ENCODE measurements at places on chromosomes 4 and X. TPM values are rescaled to one million over a fixed set of nuclear protein-coding genes. Genes with fewer than 3 reads are reported as not detected.

REPS2 gene
- 1.3 TPM for total RNA-seq

BMP2K gene
- total RNA-seq: 11.3 TPM

GAB3 gene
- total RNA-seq: 0.67 TPM

GABRG1 gene
- not detected for total RNA-seq

TMPRSS11F gene
- not detected for total RNA-seq

JADE3 gene
- total RNA-seq: 13.3 TPM

LONRF3 gene
- total RNA-seq: 3.3 TPM

PASD1 gene
- not detected for total RNA-seq

TBC1D14 gene
- 31.5 TPM for total RNA-seq

GYPE gene
- not detected for total RNA-seq

RXFP1 gene
- total RNA-seq: not detected

PRDM8 gene
- total RNA-seq: 0.12 TPM

MXRA5 gene
- not detected for total RNA-seq

SMIM20 gene
- 23.5 TPM for total RNA-seq

ZFP42 gene
- total RNA-seq: not detected

NCAPG gene
- total RNA-seq: 22.1 TPM

GATA1 gene
- not detected for total RNA-seq

RGN gene
- not detected for total RNA-seq

RASL11B gene
- total RNA-seq: 0.16 TPM

ADH1C gene
- total RNA-seq: not detected

MTNR1A gene
- total RNA-seq: 1.2 TPM

GRID2 gene
- not detected for total RNA-seq

ZNF157 gene
- not detected for total RNA-seq

PABPC1L2B gene
- not detected for total RNA-seq

CYBB gene
- total RNA-seq: 0.05 TPM

BEX1 gene
- not detected for total RNA-seq

BTC gene
- total RNA-seq: 1.3 TPM

MCUB gene
- 18.1 TPM for total RNA-seq

MID1IP1 gene
- total RNA-seq: 30.3 TPM

CT45A10 gene
- total RNA-seq: 0.22 TPM

ZNF711 gene
- 0.84 TPM for total RNA-seq
